Stimulated activated CD8-positive, alpha-beta memory T cell treated with anti-CD3 and anti-CD28 coated beads, Interleukin-2, amount 100 ng/mL, for 1 hour (primary cell): ENCODE measurements at places on chromosomes 6 and 20.

- DNase-seq = no peak
Measured at GRCh38 chr6:87921034-87921433, 126.6 kb upstream of the SPACA1 start.

DNA sequence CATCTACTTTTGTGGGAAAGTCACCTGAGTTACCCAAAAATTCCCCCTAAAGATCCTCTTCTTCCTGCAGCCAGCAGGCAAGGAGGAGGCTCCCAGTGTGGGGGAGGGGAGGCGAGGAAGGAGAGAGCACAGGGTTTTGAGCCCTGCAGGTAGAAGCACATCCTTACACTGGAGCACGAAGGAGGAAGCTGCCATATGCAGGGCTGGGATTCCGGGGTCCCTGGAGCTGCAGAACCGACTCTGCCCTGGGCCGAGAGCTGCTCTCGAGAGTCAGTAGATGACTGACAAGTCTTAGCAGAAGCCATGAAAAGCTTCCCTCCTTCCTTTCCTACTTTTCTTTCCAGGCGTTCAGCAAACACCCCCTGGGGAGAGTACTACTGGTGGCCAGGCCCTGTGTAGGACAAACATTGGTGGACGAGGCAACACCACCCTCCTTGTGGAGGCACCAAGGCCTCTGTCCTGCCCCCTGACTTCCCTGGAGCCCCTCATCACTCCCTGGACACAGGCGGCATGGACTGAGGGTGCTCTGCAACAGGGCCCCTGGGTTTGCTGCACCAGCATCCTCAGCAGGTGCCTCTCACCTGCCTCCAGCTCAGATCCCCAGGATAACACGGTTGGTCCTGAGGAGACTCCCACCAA lies 211.7 kb upstream of the CST7 start:
- DNase-seq = no peak

DNA sequence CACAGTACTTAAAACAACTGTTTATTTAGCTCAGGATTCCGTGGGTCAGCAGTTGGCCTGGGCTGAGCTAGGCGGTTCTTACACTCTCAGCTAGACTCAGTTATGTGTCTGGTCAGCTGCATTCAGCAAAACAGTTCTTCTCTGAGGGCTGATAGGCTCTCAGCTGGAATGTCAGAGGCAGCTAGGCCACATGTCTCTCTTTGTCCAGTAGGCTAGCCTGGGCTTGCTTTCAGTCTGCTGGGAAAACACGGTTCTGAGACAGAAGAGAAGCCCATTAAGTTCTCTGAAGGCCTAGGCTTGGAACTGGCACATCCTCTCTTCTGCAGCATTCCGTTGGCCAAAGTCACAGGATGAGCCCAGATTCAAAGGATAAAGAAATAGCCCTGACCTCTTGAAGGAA lies 65.6 kb downstream of the TULP4 start:
- DNase-seq = no peak

GRCh38 chr6:165227644-165228329 lies 81.6 kb downstream of the C6orf118 start:
- DNase-seq = no peak

DNA sequence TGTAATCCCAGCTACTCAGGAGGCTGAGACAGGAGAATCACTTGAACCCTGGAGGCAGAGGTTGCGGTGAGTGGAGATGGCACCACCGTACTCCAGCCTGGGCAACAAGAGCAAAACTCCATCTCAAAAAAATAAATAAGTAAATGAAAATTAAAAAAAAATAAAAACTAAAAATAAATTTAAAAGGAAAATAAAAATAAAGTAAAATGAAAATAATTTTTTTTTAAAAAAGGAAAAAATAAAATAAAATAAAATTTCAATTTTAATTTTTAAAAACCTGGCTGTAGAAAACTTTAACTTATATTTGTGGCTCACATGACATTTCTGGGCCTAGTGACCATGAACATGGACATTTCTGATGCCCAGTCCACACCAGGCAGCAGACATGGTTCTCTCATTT lies 16.1 kb downstream of the HCK start:
- no peak for DNase-seq
